ENCODE measurements at places on chromosomes 5 and 9.

- no peak for DNase-seq
Measured at GRCh38 chr5:139671096-139671841, 23.1 kb downstream of the CXXC5 start.

DNA sequence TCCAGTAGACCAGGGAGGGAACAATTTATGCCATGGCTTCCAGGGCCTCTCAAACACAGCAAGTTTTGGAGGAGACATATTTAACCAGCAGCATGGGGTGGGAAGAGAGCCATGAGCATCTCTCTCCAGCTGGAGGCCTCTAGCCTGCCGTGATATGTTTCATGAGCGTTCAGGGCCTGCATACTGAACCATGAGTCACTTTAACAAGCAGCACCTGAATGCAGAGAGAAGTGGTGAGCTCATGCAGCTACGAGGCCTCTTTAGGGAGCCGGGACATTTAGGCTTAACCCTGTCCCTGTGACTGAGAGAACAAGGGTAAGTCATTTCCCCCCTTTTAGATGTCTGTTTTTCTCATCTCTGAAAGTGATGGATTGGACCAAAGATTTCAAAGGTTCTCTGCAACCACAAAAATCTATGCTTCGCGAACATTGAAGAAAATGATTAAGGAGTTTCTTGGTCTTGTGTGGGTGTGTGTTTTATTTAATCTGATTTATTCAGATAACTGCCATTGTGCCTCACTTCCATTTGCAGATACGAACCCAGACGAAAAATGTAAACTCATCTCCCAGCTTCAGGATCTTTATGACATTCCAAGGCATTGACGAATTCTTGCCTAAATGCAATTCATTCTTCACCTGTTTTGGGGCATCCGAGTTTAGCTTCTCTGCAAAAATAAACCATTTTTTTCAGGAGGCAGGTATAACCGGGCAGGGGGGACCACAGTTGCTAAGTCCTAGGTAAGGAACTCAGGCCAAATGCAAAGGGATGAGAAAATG, 157.0 kb downstream of the GABBR2 start:
- peak; percentile 82 for DNase-seq

- DNase-seq = no peak
Measured at GRCh38 chr5:72476721-72477120, 30.5 kb downstream of the ZNF366 start.

DNA sequence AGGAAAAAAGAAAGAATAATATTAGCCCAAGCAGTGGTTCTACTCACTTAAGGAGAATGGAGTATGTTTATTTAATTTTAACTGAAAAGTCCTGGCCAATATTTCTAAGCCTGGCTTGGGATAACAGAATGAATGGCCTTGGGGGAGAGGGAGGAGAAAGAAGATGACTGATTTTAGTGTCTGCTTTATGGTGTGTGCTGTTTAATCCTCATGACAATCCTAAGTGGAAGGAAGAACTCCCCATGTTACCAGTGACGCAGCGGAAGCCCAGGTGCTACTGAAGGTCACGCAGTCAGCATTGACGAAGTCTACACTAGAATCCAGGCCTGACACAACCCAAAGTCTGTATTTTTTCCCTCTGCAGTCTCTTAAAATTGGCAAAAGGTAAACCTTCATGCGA, 50.5 kb downstream of the PALM2AKAP2 start:
- DNase-seq = no peak

DNA sequence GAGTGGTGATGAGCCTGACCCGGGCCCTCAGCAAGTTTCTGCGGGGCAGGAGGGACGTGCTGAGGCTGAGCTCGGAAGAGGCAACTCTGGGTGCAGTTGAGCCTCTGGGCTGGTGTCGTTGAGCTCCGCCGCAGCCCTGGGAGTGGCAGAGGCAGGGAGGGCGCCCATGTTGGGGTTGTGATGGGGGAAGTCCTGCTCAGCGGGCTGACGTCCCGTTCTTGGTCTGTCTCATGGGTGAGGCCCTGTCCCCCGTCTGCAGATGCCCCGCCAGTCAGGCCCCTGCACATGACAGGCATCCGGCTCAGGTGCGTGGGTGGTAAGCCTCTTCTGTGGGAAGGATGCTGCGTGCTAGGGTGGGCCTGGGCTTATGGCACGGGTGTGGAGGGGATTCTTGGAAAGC, 64.3 kb downstream of the RXRA start:
- DNase-seq = no peak

DNA sequence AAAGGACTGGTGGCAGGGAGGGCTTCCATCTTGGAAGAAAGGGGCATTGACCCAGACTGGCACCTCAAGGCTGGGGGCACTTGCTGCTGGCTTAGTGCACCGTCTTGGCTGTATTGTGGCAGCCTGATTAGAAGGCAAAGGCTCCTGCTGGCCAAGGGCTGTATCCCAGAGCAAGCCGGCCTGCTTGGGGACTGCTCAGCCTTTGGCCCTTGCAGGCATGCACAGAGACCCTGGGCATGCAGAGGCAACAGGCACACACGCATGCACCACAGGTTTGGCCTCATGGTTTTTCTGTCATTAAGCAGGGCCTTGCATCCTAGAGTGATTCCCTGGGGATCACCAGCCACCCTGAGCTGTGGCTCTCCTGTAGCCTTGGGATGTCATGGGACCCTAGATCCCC, 29.0 kb downstream of the PITX1 start:
- no peak for DNase-seq

DNA sequence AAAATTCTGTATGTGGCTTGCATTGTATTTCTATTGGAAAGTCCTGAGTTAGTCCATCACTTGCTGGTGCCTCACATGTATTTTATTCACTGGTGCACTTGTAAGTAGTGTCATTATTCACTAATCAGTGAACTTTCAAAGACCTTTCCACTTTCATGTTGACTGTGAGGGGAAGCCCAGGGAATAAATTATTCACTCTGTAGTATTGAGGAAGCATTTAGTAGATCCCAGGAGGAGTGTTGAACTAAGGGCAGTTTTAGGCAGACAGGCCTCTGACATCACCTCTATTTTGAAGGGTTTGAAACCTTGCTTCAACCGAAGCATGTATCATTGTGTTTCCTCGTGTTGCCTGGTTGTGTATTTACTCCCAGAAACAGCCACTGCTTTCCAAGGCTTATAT, 705.4 kb upstream of the RIOK2 start:
- no peak for DNase-seq

DNA sequence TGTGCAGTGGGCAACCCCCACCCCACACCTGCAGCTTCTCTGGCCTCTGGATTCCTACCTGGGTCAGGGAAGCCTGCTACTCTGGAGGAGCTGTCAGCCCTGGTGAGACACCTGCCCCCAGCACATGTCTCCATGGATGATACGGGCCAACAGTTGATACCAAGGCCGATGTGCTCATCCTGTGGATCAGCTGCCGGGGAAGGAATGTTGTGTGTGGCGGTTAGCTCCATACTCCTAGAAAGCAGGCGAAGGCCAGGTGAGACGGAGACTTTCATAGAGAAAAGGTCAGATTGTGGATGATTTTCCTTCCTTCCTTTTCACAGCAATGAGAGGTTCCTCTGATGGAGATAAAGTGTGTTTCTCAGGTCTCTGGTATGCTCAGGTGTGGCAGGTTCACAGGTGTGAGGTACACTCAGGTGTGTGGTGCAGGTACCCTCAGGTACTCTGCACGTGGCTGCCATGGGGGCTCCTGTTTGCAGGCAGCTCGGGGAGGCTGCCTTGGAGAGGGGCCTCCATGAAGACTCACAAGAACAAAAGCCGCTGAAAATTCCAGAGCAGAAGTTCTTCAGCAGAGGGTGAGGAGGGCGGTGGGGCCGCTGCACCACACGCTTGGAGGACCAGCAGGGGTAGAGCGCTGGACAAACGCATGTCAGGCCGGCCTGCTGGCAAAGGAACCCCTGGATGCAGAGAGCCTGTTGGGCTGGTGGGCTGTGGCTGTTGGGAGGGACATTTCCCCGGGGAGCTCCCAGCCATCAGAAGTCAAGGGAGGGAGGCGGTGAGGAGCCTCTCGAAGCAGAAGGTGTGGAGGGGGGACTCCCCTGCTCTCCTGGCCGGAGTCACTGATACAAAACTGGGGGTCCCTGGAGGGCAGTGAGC, 5.1 kb upstream of the AHRR start:
- no peak for DNase-seq

- peak; percentile 15 for DNase-seq
Measured at GRCh38 chr9:1939926-1940368, 75.2 kb upstream of the SMARCA2 start.

- DNase-seq = no peak
Measured at GRCh38 chr9:106478727-106479126, 384.2 kb upstream of the ZNF462 start.

- no peak for DNase-seq
Measured at GRCh38 chr5:111553868-111554267, 41.5 kb upstream of the STARD4 start.

GRCh38 chr9:32398207-32398606, 13.8 kb downstream of the ACO1 start:
- no peak for DNase-seq

DNA sequence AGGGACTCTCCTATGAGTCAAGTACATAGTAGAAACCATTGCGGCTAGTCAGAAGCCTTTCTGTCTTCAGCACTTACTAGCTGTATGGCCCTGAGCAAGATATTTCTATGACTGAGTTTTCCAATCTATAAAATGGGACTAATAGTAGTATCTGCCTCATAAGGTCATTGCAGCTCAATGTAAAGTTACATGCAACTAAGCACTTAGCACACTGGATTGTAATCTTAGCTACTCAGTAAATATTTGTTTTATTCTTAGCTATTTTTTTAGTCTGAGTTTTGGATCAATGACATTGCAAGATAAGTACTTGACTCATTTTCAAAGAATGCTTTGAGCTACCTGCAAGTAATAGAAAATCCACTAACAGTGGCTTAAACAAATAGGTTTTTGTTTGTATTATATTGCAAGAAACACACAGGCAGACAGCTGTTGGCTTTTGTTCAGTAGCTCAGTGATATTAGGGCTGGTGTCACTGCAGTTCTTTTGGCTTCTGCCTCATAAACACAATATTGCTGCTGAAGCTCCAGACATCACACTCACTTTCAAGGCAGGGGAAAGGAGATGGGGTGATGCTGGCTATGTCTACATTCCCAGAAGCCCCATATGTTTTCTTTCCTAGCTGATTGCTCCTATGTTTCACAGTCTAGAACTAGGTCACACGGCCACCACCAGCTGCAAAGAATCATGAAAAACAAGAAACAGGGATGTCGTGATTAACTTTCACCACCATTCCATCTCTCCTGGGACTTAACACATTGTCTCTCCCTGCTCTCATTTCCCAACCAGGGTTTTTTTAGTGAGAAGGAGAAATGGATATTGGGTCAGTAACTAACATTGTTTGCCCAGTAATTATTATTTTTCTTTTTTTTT, 26.9 kb upstream of the FAT2 start:
- no peak for DNase-seq

DNA sequence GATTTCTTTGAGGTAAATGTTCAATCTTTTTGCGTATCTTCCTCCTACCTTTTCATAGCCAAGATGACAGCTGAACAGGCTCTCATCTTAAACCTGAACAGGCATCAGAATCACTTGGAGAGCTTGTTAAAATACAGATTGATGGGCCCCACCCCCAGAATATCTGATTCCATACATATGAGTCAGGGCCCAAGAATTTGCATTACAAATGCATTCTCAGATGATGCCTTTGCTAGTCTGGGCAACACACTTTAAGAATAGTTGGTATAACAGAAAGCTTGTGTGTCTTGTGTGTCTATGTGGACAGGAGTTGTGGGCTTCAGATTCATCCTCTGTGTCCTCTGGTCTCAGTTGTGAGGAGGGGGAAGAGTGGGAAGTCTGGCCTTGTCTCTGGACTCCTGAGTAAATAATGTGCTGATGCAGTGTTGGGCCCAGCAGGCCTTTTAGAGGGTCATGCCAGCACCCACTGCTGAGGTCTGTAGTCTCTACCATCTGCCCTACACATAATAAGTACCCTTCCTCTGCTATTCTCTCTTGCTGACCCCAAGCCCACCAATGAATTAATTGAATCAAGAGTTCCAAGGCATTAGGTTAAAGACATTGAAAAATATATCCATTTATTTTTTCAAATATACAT, 43.1 kb downstream of the PTCD2 start:
- DNase-seq = peak; percentile 82

DNA sequence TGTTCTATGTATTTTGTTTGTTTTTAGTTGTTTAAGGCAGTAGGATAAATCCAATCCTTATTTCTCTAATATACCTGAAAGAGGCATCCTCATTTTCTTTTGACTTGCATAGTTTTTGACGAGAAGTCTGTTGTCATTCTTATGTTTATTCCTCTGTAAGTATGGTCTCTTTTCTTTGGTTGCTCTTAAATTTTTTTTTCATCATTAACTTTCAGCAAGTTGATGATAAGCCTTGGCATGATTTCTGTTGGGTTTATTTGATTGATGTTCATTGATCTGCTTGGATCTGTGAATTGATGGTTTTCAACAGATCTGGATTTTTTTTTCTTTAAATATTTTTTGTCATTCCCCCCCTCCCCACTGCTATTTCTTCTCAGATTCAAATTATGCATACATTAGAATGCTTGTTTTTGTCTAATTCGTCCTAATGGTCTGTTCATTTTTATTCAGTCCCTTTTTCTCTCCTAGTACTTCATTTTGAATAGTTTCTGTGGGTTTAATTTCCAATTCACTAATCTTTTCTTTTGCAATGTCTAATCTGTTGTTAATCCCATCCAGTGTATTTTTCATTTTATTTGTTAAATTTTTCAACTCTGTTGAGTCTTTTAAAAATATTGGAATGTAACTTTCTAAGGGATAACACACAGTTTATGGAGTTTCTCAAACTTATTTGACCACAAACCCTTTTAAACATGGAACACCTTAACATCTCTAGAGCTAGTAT, 495.9 kb downstream of the CSNK1G3 start:
- peak; percentile 12 for DNase-seq

DNA sequence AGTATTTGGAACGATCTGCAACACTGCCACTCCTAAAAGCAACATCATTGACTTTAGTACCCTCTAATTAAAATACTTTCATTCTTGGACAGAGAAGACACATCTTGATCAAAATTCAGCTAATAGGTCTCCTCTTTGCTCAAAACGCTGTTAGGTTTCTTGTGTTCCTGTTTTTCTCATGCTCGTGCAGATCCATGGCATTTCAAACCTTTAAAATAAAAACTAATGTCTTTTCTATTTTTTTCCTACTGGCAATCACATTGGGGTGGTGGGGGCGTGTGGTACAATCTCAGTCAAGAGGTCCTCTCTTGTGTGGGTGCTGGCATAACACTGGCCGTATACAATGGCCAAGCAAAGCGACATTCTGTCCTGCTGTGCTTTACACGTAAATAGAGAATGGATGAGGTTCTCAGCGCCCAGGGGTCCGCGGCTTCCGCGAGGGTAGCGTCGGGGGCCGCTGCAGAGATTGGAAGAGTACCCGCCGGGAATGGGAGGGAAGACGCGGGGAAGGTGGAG, 315 bp upstream of the GPR150 start:
- DNase-seq = no peak

DNA sequence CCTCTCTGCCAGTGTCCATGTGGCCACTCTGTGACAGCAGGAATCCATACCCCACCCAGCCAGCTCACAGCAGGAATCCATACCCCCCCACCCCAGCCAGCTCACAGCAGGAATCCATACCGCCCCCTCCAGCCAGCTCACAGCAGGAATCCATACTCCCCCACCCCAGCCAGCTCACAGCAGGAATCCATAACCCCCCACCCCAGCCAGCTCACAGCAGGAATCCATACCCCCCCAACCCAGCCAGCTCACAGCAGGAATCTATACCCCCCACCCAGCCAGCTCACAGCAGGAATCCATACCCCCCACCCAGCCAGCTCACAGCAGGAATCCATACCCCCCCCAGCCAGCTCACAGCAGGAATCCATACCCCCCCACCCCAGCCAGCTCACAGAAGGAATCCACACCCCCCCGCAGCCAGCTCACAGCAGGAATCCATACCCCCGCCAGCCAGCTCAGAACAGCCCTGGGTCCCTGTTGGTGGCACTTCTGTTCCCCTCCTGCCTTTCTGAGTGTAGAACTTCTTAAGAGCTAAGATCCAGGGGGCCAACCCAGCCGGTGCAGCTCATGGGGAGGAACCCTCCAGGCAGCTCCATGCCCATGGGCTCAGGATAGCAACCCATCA, 8.4 kb upstream of the RXRA start:
- DNase-seq = peak; percentile 78
